Kidney glomerular epithelial cell (primary cell): ENCODE measurements at places on chromosomes 6 and 20.
A peak's percentile ranks its signal among the peaks of the same experiment; 100 is the strongest.

DNA sequence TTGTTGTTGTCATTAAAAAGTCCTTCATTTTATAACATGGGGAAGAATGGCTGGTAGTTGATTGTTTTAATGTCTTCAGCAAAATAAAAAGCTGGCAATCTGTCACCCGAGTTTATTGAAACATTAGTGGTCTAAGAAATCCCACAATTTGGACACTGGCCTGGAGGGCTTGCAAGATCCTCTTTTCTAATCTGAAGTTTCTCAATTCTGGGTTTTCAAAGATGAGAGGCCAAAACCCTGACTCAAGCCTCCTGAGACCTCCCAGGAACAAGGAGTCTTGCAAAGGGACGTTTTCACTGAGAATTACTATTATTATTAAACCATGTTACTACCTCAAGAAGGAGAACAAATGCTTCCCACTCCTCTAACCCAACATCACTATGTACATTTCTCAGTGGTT lies 19.5 kb downstream of the MAP1LC3A start:
- DNase-seq, result no peak

GRCh38 chr6:169240125-169240524 lies 13.5 kb downstream of the THBS2 start:
- DNase-seq, result no peak

DNA sequence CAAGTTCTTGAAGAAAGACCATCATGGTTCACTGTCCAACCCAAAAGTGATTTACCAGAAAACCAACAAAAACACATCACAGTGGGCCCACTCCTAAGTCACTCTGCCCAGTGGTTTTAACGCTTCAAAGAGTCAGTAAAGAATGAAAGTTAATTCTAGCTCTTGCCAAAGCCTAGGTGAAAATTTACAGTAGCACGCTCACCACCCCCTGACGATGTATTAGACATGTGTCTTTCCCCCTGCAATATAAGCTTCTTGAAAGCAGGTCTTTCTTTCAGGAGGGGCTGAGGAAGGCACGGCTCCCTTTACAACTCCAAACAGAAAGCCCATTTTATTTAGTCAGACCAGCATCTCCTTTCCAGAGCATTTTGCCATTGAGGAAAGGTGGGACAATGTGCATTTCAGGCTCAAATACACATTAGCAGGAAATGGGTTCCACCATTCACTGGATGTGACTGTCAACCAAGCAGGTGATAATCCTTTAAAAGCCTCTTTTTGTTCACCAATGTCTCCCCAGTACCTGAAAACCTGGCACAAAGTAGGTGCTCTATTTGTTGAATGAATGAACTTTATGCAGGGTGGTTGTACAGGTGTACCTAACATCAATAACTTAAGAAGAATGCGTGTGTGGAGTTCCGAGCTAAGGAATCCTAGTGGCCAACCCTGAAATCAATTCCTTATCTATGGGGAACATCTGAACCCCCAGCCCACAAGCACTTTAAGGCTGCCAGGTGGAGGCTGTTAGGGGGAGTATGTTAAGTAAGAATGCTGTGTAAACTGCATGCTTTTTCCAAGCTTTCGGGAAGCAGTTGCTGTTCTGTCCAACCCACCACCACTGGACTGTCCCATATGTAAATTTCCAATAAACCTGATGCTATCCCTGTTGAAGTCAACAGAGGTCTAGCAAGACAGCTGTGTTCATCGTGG lies 11.4 kb downstream of the EZR start:
- DNase-seq, result no peak

DNA sequence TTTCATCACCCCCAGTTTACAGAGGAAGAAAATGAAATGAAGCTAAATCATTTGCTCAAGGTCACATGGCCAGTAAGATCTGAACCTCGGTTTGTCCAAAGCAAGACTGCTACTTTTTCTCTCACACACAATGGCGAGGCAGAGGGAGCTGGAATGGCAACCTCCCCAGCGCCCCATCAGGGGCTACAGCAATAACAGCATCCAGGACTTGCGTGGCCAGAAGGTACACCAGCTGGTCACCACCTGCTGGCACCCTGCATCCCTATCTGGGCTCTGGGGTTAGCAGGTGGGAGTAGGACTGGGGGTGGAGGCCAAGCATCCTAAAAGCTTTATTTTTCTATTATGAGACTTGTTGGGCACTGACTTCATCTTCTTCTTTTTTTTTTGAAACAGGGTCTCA lies 41.3 kb downstream of the TTI1 start:
- no peak for DNase-seq

- DNase-seq, result no peak
Measured at GRCh38 chr6:160082627-160083026, 39.0 kb upstream of the SLC22A1 start.

- DNase-seq, result no peak
Measured at GRCh38 chr20:5221061-5221430, 94.2 kb downstream of the CDS2 start.

DNA sequence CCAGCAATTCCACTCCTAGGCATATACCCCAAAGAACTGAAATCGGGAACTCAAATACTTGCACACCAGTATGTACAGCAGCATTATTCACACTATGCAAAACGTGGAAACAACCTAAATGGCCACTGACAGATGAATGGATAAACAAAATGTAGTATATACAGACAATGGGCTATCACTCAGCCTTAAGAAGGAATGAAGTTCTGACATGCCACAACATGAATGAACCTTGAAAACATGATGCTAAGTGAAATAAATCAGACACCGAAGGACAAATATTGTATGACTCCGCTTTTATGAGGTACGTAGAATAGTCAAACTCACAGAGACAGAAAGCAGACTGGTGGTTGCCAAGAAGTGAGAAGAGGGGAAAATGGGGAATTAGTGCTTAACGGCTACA lies 59.1 kb upstream of the CCN6 start:
- no peak for DNase-seq

DNA sequence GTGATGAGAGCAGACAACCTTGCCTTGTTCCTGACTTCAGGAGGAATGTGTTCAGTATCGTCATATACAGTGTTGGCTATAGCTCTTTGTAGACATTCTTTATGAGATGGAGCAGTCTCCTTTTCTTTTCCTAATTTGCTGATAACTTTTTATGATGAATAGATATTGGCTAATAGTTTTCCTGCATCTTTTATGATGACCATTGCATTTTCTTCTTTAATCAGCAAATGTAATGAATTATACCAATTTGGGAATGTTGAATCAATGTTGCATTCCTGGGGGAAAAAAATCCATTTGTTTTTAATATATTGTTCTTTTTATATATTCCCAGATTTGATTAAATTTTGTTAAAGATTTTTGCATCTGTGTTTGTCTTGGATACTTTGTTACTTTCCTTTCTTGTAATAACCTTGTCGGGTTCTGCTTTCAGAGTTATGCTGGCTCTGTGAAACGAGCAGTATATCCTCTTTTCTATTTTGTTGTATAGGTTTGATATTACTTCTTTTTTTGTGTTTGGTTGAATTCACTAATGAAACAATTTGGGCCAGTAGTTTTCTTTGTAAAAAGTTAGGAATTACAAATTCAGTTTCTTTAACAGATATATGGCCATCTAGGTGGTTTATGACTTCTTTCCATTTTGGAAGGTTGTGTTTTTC lies 23.9 kb downstream of the KDM1B start:
- DNase-seq, result no peak

GRCh38 chr6:122569230-122569771 lies 40.9 kb upstream of the PKIB start:
- DNase-seq, result no peak

DNA sequence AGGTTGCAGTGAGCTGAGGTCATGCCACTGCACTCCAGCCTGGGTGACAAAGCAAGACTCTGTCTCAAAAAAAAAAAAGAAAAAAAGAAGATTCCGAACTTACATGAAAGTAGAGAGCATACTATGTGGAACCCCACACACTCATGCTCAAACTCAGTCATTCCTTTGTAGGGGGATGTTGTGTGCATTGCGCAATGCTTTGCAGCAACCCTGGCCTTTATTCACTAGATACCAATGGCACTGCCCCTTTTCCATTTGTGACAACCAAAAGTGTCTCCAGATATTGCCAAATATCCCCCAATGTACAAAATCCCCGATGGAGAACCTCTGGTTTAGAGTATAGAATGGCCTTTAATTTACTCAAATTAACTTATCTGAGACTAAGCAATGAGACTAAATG lies 158.6 kb downstream of the GJA1 start:
- DNase-seq, result no peak

DNA sequence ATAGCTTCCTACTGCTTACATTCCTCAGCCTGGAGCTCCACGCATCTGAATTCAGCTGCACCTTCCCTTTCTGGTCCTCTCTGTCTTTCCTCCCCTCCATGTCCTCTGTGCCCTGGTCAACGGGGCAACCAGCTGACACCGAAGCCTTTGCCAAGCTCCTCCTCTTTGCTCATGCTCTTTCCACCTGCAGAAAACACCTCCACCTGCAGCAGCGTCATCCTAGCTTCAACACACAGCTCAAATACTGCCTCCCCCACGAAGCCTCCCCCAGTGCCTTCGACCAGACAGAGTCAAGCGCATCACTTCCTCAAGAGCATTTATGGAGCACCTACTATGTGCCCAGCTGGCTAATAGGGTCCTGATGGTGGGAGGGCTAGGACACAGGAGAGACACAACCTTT lies 9.2 kb downstream of the CDH22 start:
- DNase-seq, result no peak

DNA sequence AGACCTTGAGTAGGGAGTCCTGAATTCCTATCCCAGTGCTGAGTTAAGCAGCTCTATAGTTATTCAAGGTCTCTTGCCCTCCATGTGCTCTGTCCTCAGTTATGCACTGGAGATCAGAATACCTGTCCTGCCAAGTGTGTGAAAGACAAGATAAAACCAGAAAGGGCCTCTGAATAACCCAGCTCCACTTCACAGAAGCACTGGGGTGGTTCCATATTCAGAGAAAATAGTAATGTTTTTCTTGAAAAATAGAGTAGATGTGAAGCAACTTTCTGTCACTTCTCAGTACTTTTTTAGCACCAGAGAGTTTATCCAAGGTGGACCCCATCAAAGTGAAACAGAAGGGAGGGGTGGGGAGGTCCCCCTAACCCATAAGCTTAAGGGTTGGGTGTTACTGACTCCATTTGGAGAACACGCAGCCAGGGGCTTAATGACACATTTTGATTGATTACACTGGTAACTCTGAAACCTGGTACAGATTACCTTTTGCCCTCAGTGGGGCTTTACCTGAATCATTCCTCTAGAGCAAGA lies 509.8 kb upstream of the JARID2 start:
- DNase-seq, result no peak

DNA sequence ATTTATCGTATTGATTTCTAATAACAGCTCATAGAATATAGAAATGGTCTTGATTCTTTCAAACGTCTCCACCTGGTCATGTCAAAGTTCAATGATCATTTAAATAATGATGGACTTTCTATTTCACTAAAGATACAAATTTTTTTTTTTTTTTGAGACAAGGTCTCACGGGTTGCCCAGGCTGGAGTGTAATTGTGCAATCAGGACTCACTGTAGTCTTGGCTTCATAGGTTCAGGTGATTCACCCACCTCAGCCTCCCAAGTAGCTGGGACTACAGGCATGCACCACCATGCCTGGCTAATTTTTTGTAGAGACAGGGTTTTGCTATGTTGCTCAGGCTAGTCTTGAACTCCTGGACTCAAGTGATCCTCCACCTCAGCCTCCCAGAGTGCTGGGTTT lies 25.2 kb downstream of the KLHL31 start:
- no peak for DNase-seq

DNA sequence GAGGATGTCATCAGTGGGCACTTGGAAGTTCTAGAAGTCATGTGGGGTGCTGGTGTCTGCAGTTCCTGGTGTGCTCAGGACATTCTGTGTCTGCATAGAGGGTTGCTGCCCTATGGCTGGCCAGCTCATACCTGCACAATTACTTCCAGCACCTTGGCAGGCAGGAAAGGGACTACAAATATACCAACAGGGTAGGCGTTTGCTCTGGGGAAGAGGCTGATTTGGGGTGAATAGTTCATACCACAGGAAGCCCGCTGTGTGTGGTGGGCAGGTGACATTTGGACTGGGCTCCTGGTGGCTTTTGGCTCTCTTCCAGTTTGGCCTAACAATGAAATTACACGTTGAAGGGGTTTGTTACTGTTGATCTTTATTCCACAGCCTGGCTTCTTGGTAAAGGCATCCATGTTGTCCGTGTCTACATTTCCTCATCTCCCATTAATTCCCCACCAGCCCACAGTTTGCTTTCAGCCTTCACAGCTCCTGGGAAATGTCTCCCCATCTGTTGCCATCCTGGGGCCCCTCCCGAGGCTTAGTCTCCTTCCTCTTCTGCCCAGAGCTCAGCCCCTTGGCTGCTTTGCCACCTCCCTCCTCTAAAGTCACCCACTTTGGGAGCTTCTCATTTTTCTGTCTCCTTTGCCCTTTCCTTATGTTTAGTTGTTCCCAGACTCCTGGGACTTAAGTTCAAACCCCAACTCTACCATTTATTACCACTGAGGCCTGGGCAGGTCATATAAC lies 88.1 kb downstream of the RSPH3 start:
- DNase-seq, result no peak

DNA sequence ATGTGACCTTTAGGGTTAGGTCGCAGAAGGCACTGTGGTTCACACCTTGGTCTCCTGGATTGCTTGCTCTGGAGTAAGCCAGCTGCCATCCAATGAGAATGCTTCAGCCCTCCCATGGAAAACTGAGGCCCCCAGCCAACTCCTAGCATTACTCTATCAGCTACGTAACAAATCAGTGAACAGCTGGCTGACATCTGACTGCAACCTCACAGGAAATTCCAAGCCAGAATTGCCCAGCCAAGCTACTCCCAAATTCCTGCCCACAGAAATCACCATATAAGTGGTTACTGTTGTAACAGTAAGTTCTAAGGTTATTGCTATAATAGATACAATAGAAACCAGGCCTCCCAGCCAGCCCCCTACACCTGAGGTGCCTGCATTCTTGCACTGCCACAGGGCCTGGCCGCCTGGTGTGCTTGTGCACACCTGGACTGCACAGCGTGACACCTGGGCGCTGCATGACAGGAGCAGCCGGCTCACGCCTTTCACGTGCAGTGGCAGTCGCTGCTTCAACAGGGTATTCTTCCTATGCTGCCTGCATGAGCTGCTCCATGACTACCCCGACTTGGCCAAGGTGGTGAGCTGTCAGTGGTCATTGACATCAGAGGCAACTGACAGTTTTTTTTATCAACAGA lies 429.7 kb upstream of the RUNX2 start:
- DNase-seq, result peak; percentile 44

DNA sequence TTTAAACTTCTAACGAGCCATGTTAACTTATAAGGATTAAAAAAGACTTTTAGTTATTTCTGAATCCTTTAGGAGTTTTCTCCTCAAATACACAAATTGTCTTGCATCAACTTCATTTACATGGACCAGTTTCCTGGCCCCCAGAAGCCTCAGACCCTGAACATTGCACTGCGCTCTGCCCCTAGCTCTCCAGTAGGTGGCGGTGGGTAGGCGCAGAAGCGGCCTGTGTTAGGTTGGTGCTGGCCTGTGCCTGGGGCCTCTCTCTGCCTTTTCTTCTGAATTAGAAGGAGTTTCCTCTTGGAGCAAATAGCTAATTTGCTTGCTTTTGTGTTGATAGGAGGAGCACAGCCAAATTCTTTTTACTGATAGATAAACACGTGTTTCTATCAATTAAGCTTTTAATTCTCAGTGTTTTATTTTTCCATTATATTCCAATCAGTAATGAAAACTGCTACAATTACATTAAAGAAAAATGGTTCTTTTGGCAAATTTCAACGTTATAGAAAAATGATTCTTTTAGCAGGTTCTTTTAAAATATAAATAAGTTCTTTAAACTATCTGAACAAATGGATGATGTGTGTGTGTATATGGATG lies 44.4 kb downstream of the DTD1 start:
- DNase-seq, result peak; percentile 48
